Hypothalamus (tissue), 51 donors: ENCODE measurements at places on chromosomes 2 and 18.

GRCh38 chr2:191566344-191566743 lies 111.6 kb upstream of the NABP1 start:
- peak; percentile 62 for DNase-seq

DNA sequence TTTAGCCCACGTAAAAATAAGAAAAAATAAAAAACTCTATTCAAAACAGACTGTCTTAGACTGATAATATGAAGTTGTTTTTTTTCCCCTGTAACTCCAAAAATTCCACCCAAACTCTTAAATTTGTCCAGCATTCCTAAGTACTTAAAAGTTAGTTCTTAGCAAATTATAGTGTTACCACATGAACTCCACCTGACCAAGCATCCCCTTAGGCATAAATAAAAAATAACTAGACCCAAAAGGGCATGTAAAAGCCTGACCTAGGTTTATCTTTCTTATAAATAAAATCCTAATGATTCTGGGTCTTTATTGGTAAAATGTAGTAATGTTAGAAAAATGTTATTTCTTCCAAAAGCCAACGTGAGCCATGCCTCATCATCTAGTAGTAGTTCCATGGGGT lies 54.3 kb downstream of the TTC21B start:
- no peak for DNase-seq

- DNase-seq, result no peak
Measured at GRCh38 chr18:42338683-42339082, 383.6 kb downstream of the PIK3C3 start.

DNA sequence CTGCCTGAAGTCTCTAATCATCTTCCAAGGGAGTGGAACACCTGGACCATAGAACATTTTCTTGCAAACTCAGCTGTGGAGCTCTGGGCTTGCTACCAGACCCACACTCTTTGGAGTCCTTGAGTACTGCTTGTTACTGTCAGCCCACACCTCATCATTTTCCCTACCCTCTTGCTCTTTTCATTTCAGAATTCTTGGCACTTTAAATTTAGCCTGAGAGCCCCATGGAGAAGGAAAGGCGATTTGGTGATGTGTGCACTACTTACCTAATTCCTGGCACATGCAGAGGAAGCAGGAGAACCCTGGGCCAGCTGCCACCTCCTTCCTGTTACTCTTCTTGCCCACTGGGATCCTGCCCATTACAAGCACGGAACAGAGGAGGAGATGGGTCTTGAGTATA lies 31.7 kb downstream of the TMEM178A start:
- no peak for DNase-seq

GRCh38 chr2:100928235-100928634 lies 73.9 kb upstream of the RPL31 start:
- no peak for DNase-seq

DNA sequence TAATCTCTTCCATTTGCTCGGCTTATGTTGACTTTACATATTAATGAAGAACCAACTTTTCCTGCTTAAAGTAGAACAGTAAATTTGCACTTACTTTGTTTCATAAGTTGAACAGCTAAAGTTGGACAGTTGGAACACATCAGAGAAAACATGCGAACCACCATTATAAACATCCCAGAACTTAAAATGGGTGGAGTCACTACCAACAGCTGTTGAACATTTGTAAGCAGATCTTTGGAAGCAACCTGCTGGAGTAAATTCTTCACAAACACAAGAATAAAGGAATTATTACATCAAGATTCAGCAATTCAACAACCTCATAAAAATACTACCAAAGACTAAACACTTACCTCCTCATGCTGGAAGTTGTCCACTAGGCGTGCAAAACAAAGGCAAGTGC lies 96.4 kb upstream of the DNER start:
- no peak for DNase-seq

GRCh38 chr2:43486603-43487002 lies 109.2 kb downstream of the THADA start:
- no peak for DNase-seq

GRCh38 chr2:38748943-38749804 lies 2.0 kb downstream of the SRSF7 start:
- DNase-seq, result no peak

GRCh38 chr2:120992791-120993555 lies 257.3 kb downstream of the GLI2 start:
- no peak for DNase-seq

GRCh38 chr2:182404975-182405561 lies 21.8 kb downstream of the PDE1A start:
- DNase-seq, result no peak

DNA sequence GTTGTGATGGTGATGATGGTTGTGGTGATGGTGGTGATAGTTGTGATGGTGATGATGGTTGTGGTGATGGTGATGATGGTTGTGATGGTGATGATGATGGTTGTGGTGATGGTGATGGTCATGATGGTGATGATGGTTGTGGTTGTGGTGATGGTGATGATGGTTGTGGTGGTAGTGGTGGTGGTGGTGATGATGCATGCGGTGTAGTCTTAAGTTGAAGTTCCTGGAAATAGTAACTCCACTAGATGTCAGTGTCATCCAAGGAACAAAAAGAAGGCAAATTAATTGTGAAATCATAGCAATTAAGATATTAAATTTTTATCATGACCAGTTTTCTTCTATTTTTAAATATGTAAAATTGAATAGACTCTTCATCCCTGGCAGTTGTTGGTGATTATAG lies 309.2 kb downstream of the AGAP1 start:
- DNase-seq, result no peak

- no peak for DNase-seq
Measured at GRCh38 chr2:62736899-62737559, 31.5 kb downstream of the EHBP1 start.

- DNase-seq, result no peak
Measured at GRCh38 chr2:182914852-182915251, 48.4 kb upstream of the FRZB start.

DNA sequence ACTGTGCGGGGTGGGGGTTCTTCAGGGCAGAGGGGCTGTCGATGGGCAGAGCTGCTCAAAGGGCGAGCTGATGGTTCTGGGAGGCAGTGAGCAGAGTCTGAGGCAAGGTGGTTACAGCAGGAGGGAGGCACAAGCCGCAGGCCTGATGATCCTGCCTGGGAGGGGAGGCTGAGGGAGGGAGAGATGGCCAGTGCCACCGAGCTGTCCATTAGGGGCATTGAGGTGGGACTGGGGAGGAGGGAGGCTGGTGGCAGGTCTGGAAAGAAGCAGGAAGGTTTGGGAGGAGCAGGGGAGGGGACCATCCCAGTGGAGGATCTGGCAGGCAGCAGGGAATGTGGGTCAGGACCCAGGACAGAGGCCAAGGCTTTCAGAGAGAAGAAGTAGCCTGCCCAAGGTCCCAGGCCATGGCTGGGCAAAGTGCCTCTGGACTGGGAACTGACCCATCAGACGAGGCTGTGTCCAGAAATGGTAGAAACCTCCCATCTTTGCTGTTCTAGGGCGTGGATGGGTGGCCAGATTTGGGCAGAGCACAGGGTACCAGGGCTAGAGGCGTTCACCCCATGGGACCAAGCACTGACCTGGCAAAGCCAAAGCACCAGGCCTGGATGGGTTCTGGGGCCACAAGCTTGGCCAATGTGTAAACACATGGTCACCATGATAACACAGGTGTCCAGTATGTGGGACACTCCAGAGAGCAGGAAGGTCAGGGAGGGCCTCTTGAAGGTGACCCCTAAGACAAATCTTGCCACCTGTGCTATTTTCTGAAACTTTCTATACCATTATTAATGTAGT lies 55.5 kb downstream of the INHBB start:
- no peak for DNase-seq

GRCh38 chr18:2531751-2532150 lies 39.6 kb downstream of the METTL4 start:
- DNase-seq, result no peak

- DNase-seq, result no peak
Measured at GRCh38 chr2:222907790-222908441, 47.1 kb downstream of the ACSL3 start.

GRCh38 chr2:195520671-195521155 lies 136.3 kb upstream of the SLC39A10 start:
- no peak for DNase-seq
